ENCODE measurements at places on chromosomes 7 and 10.

DNA sequence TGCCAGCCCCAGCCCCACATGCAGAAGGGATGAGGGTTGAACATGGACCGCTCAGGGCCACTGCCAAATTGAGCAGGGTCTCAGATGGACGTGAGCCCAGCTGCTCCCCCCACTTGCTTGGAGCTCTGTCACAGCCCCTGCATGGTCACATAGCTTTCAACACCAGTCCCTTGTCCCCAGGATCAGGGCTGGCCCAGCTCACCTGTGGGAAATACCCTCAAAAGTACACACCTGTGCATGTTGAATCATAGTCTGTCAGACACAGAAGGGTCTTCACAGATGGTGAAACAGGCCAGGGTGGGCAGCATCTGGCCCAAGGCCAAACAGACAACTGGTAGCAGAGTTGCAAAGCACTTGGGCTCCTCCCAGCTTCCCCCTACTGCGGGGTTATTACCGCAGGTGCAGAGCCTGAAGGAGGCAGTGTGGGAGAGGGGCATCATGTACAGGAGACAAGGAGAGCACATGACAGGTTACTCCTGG is 77.6 kb upstream of the UNC5B start:
- DNase-seq = no peak

GRCh38 chr7:139820089-139820488 is 9.0 kb upstream of the TBXAS1 start:
- DNase-seq = no peak

DNA sequence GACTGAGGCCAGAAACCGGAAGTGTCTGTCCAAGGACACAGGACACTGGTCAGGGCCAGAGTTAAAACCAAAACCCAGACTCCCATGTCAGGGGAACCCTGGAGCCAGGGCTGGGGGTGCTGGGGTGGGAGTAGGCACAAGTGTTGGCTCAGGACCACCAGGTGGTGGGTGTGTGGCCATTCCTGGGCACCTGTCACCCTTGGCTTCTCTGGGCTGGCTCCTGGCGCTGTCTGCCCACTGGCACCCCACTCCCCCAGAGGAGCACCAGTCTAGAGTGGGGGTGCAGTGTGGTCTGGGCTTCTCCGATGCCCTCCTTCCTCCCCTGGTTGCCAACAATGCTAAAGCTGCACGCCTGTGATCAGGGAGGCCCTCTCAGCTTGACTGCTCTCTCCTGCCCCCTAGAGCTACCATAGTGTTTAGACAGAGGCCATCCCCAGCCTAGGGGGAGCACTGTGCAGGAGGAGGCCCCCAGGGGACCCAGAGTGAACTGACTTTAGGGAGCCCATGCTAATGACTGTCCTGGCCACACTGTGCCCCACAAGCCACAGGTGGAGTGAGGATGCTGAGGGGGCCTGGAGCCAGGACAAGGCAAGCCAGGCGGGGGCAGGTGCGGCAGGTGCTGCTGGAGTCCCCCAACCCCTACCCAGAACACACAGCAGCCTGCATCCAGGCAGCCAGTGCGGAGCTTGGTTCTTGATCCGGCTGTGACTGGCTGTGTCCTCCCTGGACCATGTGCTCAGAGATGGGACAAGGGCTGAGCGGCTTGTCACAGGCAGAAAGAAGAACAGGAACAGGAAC is 11.0 kb downstream of the RASGEF1A start:
- DNase-seq = no peak

DNA sequence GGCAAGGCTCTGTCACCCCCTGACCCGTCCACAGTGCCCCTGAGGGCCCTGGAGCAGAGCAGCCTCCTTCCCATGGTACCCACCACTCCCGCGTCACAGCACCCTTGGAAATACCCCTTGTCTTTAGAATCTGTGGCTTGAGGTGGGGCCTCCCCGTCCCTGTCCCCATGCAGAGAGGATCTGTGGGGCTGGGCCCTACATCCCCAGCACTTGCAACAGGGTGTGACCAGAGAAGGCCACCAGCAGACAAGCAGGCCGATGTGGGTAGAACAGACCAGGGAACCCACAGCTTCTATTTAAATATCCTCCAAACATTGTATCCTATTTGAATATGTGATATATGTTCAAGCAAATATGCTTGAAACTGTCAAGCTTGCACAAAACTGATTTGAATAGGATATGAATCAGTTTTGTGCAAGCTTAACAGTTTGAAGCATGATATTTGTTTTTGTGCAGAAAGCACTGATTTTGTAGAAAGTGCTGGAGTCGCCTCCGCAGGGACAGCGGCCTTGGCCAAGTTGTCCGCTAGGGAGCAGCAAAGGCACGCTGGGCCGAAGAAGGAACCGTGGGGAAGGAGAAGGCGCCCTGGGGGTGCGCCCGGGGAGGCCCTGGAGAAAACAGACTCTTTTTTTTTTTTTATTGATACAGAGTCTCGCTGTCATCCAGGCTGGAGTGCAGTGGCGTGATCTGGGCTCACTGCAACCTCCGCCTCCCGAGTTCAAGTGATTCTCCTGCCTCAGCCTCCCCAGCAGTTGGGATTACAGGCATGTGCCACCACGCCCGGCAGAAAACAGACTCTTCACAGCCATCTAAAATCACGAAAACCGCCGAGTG is 2.2 kb downstream of the CFAP46 start:
- no peak for DNase-seq

- DNase-seq = no peak
These were observed 14.5 kb downstream of the CAPZA2 start for GRCh38 chr7:116876664-116877442.

- DNase-seq = no peak
These were observed 35.7 kb upstream of the DYNC1I1 start for GRCh38 chr7:95736635-95737034.

GRCh38 chr10:58555170-58555929 is 42.7 kb downstream of the BICC1 start:
- no peak for DNase-seq

DNA sequence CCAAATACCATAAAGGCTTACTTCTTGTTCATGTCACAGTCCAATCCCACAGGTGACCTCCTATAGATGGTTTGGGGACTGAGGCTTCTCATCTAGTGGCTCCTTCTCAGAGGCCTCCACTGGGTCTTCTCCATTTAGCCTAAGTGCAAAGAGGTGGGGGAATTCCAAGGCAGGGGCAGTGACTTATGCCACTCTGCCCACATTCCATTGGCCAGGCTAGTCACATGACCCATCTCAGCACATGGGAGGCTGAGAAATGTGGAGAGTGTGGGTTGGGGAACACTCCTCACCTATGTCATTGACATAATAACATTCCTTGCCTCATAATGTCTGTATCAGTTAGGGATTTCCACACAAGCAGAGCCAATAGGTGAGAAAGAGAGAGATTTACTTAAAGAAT is 104.3 kb upstream of the PLXNA4 start:
- no peak for DNase-seq

- no peak for DNase-seq
These were observed 74.6 kb downstream of the CALN1 start for GRCh38 chr7:72337390-72338167.

DNA sequence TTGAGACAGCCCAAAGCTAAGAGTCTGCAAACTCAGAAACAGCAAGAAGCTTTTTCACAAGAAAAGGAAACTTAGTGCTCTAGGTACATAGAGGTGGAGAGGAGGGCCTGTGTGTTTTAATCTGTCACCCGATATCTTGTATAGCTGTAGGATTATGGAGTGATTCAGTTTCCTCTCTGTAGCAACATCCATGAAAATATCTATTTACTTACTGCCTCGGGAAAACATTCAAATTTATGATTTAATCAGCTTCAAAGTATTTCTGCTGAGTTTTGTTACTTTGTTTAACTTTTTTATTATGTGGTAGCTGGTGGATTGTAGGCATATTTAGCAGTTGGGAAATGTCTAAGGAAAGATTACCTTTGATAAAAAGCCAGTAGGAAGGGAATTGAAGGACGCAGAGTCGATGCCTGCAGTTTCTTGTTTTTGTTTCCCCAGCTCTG is 292.0 kb downstream of the CCDC3 start:
- DNase-seq = no peak

GRCh38 chr10:118216020-118216419 is 126.1 kb downstream of the FAM204A start:
- DNase-seq = no peak

- DNase-seq = no peak
These were observed at the start of gene UNCX for GRCh38 chr7:1232623-1233332. Gene UNCX (plus strand): TSS chr7:1232872. CDS start chr7:1233018, 146 bp downstream.

DNA sequence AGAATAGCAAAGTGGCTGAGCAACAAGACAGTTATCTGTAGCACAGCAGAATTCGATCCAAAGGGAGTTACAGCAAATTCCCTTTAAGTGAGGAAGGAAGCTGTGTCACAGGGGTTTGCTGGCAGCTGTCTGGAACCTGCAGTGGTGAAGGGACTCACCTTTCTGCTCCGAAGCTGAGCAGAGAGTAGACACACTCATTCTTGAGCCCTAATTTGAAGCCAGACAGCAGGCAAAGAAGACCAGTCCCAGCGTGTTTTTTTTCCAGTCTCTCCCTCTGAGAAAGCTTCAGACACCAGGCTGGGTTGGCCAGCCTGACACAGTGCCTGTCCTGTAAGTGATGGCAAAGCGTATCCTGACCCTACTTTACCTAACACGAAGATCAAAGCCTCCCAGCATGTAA is 210.7 kb downstream of the TRIL start:
- DNase-seq = no peak

DNA sequence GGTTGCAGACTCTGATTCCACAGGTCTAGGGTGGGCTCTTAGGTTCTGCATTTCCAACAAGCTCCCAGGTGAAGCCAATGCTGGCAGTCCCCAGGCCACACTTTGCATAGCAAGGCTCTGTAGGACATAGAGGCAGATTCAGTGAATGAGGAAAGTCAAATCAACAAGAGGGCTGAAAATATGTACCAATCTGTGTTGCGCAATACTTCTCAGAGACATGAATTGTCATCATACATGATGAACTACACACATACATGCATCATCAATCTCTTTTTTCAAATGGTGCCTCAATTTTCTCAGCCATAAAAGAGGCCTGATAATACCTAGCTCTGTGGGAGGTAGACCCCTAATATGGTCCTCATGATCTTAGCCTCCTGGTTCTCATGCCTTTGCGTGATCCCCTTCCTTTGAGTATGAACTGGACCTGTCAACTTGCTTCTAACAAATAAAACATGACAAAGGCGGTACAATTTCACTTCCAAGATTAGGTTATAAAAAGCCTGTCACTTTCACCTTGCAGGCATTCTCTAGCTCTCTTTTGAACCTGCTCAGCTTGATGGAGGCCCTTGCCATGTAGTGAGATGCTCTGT is 49.0 kb downstream of the PIK3CG start:
- no peak for DNase-seq

- no peak for DNase-seq
These were observed 71.6 kb downstream of the THSD7A start for GRCh38 chr7:11760372-11760771.

DNA sequence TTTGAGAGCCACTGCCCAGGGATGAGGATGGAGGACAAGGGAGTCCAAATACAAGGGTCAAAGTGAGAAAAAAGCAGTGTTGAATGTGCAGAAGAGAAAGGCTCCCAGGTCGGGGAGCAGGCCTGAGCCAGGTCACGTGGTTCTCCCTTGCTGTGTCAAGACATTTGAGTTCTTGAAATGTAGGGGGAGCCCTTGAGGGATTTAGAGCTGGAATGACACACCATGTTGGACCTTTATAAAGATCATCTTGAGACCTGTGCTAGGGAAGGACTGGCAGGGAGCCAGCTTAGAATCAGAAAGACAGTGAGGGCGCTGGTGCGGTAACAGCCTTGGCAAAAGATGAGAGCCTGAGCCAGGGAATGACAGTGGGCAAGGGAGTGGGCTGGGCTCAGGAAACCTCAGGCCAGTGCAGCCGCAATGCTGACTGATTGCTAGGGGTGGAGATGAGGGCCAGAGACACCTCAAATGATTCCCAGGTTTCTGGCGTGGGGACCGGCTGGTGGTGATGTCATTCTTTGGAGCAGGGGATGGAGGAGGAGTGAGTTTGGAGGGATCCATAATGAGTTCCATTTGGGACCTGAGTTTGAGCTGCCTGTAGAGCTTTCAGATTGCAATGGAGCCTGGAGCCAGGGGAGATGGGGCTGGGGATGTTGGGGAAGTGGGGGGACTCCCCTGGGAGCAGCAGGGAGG is 120.1 kb downstream of the PTPN20 start:
- DNase-seq = no peak

- DNase-seq = no peak
These were observed 135.2 kb downstream of the ADCY1 start for GRCh38 chr7:45709168-45710042.

DNA sequence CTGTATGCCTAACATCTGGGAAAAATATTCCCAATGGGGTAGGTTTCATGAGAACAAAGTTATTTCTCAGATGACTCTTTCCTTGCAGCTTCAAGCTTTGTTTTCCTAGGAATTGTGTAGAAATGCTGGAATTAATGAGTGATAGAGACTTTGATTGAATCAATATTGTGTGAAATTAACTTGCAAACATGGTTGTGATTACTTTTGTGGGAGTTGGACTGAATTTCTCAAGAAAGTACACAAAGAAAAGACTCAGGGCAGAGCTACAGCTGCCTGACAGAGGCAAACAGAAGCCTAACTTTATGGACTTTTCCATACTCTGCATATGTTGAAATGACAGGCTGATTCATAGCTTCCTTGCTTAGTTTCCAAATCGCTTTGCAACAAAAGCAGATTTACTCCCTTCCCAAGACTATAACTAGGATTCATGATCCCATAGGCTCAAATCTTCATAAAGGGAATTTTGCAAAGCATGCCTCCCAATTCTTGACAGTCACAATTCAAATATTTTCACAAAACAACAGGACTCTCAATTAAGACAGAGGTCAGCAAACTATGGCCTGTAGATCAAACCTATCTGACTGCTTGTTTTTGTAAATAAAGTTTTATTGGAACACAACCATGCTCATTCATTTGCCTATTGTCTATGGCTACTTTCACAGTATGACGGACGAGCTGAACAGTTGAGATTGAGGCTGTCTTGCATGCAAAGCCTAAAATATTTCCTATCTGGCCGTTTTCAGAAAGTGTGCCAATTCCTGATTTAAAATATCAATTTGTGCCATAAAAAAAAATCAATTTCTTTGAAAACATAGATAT is 27.6 kb downstream of the NRP1 start:
- no peak for DNase-seq

- no peak for DNase-seq
These were observed 73.1 kb downstream of the LANCL2 start for GRCh38 chr7:55438085-55438756.

GRCh38 chr10:119989966-119990365 is 97.4 kb downstream of the SEC23IP start:
- no peak for DNase-seq

- no peak for DNase-seq
These were observed 99.2 kb downstream of the FOXL3 start for GRCh38 chr7:388961-389701.
